ENCODE measurements at places on chromosomes 2 and 18.

DNA sequence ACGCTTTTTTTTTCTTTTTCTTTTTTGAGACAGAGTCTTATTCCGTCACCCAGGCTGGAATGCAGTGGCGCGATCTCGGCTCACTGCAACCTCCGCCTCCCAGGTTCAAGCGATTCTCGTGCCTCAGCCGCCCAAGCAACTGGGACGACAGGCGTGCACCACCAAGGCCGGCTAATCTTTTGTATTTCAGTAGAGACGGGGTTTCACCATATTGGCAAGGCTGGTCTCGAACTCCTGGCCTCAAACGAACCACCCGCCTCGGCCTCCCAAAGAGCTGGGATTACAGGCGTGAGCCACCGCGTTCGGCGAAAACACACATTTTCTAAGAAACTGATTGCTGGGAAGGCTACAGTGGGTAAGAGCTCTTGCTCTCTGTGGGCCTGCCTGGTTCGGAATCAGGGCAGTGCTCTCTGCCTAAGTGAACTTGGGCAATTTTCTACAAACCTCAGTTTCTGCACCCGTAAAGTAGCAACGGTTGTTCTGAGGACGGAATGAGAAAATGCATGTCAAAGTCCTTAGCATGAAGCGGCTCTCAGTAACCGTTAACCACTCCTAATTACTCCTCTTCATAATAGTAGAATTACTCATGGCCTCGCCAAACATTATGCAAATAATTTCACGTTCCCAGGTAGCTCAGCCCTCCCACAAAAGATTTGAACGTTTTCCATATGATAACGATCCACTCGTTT, 1.0 kb upstream of the PMAIP1 start:
- no peak for DNase-seq

GRCh38 chr2:128780434-128781080, 461.9 kb upstream of the HS6ST1 start:
- no peak for DNase-seq

DNA sequence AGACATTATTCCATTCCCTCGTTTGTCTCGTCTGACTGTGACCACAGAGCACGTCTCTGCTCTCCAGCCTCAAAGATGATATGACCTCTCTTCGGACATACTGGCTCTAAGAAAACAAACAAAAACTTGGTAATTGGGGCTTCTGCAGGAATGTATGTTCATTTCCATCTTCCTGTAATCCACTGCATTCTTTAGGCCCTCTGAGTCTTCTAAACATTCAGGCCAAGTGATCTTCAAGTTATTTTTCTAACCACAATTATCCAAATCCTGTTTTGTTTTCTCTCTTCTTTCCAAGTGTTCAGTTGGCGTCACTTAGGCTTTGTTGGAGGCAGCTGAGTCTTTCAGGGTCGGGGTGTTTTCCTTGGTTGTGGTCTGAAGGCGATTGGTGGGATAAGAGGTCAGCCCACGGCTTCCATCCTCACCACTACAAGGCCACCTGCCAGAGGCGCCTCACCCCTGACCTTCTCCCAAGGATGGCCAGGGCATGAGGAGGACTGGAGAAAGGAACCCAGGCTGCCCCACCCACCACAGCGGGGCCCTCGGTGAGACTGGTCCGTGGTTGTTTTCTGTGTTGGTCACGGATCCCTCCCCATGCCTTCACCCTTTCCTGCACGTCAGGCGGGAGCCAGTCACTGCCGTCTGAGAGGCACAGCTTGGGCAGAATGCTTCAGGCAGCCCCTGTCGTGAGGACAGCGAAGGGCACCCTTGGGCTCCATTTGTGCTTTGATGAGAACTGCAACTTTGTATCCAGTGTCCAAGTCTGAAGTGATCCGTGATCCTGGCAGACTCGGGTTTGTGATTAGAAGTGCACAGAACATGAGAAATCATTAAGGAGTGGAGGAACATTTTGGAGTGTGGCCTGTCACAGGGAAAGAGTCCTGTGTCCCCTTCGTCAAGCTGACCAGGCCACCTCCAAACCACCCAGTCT, 88.6 kb upstream of the FHL2 start:
- DNase-seq = no peak

GRCh38 chr2:43269074-43269572, 42.7 kb upstream of the ZFP36L2 start:
- no peak for DNase-seq

DNA sequence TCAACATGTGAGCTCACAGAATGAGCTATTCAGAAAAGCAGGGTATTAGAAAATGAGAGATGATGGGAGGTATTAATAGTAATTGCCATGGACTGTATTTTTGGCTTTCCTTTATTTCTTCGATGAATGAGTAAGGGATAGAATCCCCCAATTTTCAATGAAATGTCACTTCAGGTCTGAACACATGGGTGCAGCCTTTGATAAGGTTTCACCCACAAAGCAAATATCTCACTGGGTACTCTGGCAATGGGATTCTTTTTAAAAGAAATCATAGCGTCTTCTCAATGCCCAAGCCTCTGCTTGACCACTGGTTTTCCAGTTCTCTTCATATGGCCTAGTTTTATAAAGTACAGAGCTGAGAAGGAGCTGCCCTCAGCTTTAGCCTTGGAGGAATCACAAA, 610.5 kb upstream of the FANCL start:
- DNase-seq = no peak

DNA sequence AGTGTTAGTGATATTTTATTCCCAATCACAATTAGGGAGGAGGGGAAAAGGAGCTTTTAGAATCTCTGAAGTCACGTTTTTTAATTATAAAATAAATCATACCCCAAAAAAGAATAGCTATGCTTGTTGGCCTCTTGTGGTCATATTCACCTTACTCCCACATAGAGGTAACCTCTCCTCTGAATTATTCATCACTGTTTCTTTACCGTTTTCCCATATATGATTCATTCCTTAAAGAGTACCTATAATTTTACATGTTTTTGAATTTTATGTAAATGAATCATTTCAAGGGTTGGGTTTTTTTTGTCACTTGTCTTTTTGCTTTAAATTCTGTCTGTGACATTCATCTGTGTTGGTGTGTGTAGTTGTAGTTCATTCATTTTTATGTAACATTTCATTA, 110.6 kb upstream of the CD302 start:
- no peak for DNase-seq
